ENCODE measurements at places on chromosomes 3 and 15.
A peak's percentile ranks its signal among the peaks of the same experiment; 100 is the strongest.

DNA sequence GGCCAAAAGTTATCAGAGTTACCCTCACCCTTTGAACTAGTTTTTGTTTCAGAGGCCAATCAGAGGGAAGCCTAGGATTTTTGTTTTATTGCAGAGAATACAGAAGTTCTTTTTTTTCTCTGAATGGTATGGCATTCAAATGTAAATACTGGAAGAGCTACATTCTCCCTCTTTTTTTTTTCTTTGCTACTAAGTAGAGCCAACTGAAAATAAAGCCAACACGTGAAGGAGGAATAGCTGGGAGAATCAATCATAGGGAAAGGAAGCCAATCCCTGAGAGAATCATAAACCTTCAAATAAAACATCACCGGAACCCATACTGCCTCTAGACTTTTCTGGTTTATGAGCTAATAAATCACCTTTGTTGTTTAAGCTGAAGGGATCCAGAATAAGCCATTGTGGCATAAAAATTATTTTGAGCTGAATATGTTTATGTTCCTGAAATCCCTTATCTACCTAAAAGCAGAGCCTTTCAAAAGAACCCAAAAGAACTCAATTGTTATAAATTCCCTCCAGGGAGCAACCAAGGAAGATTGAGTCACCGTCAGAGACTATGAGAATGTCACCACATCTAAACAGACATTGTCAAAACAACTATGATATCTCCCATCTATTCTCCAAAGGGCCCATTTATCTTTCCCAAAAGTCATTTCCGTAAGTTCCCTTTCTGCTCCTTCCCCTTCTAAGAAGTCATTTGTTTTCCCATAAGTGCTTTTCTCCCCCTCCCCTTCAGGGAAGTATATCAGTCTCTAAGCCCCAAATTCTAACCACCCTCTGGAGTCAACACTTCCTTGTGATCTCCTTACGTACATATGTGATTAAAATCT lies 3.8 kb upstream of the ZNF280D start:
- H3K4me1 ChIP-seq: no peaks in the 10 kb centered on the region
- no peaks in the 10 kb centered on the region for H3K27me3 ChIP-seq
- H3K27ac ChIP-seq: no peak overlapping the region
- no peak for DNase-seq
- no peaks in the 10 kb centered on the region for H3K36me3 ChIP-seq
- H3K4me3 ChIP-seq: no peak overlapping the region

GRCh38 chr3:137061186-137061585 lies 103.4 kb downstream of the IL20RB start:
- DNase-seq: no peak
- no peak overlapping the region for H3K27ac ChIP-seq
- H3K36me3 ChIP-seq: no peaks in the 10 kb centered on the region
- peaks cover 9% of the 10 kb centered on the region for H3K27me3 ChIP-seq
- no peaks in the 10 kb centered on the region for H3K4me1 ChIP-seq

DNA sequence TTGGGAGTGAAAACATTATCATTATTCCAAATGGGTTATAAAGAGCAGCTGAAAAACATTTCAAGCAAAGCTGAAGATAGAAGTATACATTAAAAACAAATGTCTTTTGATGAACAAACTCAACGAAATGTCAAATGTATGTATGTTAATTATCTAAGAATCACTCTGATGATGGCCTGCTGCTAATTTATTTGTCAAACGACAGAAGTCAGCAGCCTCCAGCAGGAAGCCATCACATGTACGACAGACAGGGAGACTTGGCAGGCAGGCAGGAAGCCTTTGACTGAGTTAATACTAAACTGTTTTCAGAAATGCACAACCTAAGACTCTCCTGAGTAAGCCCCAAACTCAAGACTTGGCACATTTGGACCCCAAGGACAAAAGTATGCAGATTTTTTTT lies 491.1 kb downstream of the ZNF385D start:
- H3K4me1 ChIP-seq: peaks cover 4% of the 10 kb centered on the region
- DNase-seq: no peak
- H3K27ac ChIP-seq: no peak overlapping the region
- no peaks in the 10 kb centered on the region for H3K27me3 ChIP-seq

GRCh38 chr15:76342058-76342381 lies 5.4 kb downstream of the ISL2 start:
- H3K4me1 ChIP-seq: peaks cover 22% of the 10 kb centered on the region
- no peak for DNase-seq
- H3K27ac ChIP-seq: peak overlapping the region; percentile 69
- H3K36me3 ChIP-seq: peaks cover 3% of the 10 kb centered on the region
- H3K27me3 ChIP-seq: peaks cover 84% of the 10 kb centered on the region

DNA sequence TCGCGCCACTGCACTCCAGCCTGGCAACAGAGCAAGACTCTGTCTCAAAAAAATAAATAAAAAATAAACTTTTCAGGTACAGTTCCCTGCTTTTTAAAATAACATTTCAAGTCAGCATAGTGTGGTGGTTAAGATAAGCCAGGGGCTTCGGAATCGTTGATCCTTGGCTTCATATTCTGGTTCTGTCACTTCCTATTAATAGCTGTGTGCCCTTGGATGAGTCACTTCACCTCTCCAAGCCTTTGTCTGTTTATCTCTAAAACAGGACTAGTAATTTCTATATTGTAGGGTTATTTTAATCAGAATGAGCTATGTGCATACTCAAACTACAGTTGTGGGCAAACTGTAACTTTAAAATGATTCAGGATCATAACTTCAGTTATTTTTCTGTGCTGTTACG lies 53.8 kb upstream of the SENP5 start:
- H3K4me3 ChIP-seq: no peak overlapping the region
- H3K36me3 ChIP-seq: peaks cover 24% of the 10 kb centered on the region
- no peaks in the 10 kb centered on the region for H3K4me1 ChIP-seq
- H3K27me3 ChIP-seq: no peaks in the 10 kb centered on the region
